ENCODE measurements at places on chromosomes 2 and 18.

DNA sequence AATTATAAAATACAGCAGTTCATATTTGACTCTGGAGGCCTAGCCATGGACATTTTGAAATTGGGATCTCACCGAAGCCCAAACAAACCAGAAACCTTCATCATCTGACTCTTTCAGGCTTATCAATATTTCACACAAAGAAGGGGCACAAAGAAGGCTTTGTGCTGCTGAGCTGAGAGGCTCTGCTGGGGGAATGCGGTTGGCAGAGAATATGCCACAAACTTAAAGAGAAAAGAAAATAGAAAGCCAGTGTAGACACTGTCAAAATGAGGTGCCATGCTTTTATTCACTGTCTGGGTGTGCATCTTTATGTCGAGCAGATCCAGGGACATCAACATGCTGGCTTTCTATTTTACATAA, 162.6 kb downstream of the QPCT start:
- no peak for DNase-seq

DNA sequence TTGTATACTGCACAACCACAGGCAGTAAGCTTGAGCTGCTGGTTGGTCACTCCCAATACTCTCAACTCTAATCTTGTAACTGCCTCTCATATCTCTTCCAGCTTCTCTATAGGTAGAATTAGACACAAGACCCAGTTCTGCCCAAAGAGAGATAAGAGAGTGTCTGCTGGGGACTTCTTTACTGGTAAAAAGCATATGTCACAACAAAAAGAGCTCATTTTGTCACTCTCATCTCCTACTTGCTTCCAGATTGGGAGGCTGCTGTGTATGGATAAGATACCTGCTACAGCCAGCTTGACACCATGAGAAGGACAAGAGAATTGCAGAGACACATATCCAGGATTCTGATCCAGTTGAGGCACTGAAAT, 165.2 kb downstream of the PTH2R start:
- DNase-seq, result no peak

DNA sequence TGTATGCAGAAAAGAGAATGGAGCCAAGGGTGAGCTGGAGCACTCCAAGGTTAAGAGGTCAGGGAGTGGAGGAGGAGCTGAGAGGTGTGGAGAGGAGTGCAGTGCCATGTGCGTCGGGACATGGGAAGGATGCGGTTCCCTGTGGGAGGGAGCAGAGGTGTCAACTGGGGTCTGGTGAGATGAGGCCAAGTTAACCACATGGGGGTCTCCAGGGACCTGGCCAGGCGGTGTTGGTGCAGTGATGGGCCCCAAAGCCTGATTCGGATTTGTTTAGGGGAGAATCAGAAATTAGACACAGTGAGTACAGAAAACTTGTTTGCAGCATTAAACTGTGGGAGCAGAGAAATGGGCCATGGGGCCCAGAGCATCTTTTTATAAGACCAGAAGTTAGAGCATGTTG, 210.5 kb downstream of the LDLRAD4 start:
- no peak for DNase-seq

DNA sequence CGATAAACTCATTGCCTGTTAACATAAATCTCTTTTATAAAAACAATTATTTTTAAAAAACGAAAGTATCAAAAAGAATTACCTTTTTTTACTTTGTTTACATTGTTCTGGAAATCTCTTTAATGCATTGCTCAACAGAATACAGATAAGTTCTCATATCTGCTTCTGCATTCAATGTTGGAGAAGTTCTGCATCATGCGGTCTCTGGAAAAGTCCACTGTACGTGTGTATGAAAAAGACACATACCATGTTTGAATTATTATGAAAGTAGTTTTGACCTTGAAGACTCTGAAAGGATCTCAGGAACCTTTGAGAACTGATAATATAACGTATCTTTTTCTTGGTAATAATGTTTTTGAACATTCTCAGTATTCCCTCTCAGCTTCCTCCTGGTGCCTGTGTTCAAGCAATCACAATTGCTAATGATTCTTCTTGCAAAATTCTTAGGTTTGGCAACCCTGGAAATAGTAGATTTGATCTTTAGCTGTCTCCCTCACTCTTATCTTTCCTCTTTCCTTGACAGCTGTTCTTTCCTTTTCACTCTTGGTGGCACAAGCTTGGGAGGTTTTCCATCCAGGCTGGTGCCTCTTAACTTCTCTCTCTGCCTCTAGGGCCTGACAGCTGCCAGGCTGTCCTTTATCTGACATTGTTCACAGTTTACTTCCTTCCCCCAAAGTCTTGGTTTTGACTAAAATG, 12.4 kb upstream of the IL1R1 start:
- no peak for DNase-seq

- DNase-seq, result no peak
Observed at GRCh38 chr2:223560749-223561435, 41.3 kb downstream of the SCG2 start.

DNA sequence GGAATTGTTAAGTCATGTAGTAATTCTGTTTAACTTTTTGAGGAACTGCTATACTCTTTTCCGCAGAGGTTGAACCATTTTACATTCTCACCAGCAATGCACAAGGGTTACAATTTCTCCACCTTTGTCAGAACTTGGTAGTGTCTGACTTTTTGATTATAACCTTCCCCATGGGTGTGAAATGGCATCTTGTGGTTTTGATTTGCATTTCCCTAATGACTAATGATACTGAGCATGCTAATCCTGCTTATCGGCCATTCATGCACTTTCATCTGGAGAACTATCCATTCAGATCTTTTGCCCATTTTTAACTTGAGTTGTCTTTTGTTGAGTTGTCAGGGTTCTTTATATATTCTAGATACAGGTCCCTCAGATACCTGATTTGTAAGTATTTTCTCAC, 47.2 kb downstream of the CYB5A start:
- no peak for DNase-seq

DNA sequence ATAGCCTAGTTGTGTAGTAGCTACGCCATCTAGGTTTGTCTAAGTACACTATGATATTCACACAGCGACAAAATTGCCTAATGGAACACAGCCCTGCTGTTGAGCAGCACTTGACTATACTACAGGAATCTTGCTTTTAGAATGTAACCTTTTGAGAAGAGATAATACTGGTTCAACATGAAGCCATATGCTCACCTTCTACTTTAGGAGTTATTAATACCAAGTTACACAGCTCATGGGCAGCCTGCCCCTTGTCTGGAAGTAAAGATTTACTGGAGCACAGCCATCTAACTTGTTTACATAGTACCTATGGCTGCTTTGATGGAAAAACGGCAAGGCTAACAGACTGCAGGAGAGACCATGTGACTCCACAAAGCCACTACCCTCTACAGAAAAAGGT, 174.8 kb downstream of the DYM start:
- DNase-seq, result no peak

DNA sequence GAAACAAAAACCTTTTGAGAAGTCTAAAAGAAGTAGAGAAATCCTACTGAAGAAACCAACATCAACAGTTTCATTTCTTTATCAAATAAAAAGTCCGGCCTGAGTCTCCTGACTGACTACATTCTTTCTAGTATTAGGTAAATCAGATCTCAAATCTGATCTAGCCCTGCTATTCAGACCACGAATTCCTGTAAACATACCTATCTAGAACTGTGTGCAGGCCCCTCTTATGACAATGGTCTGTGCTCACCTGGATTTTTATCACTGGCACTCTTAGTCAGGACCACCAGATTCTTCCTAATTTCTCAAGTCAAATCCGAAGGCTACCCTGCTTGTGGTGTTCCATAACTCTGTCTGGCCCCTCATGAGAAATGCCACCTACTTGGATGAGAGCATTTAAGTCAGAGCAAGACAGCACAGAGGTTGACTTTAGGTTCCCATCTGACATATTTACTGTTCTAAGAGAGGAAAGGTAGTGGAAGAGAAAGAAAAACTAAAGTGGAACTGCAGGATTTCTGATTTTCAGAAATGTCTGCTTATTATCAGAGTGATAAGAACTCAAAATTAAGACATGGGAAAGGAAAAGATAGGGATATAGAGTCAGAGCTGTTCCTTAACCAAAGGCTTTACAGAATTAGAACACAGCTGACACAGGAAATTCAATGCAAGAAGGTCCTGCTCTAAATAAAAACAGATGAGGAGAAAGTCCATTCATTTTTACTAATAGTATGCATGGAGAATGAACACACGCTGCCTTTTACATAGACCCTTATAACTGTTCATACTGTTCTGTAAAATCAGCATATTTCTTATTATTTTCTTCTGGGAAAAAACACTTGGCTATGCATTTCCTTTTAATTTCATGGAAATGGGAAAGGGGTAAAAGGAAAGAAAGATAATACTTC, 56.5 kb downstream of the SLC8A1 start:
- no peak for DNase-seq

DNA sequence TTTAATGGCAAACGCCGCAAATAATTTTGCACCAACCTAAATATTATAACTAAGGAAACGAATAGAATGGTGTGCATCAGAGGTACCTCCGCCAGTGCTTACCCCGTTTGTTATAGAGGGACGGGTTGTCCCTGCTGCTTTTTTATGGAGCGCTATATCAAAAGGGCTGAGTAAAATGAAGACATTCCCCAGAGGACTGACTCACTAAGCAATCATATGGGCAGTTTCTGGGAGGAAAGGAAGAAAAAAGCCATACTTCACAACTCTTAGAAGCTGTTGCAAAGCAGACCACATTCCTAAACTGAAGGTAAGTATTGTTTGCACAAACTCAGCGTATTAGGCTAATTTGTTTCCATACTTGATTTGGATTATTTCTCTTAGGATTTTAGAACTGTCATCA, 12.9 kb downstream of the ID2 start:
- DNase-seq, result no peak

DNA sequence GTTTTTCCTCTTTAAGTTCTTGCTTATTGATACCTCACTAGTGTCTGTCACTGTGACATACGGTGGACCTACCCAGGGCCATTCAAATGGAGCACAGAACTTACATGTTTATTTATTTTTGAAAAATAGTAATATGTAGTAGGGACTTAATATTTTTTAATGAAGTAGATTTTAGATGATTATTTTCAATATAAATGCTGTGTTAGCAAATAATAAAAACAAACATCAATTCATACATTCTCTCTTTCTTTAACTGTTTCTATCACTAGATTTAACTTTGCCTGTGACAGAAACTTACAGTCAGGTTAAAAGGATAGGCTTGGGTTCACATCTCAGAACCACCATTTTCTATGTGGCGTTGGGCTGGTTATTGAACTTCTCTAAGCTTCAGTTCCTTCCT, 184.4 kb upstream of the RASGRP3 start:
- no peak for DNase-seq

- DNase-seq, result no peak
Observed at GRCh38 chr2:235860871-235861270, 307.3 kb downstream of the GBX2 start.

GRCh38 chr2:141015341-141016047, 1115.3 kb downstream of the LRP1B start:
- DNase-seq, result peak; percentile 2

DNA sequence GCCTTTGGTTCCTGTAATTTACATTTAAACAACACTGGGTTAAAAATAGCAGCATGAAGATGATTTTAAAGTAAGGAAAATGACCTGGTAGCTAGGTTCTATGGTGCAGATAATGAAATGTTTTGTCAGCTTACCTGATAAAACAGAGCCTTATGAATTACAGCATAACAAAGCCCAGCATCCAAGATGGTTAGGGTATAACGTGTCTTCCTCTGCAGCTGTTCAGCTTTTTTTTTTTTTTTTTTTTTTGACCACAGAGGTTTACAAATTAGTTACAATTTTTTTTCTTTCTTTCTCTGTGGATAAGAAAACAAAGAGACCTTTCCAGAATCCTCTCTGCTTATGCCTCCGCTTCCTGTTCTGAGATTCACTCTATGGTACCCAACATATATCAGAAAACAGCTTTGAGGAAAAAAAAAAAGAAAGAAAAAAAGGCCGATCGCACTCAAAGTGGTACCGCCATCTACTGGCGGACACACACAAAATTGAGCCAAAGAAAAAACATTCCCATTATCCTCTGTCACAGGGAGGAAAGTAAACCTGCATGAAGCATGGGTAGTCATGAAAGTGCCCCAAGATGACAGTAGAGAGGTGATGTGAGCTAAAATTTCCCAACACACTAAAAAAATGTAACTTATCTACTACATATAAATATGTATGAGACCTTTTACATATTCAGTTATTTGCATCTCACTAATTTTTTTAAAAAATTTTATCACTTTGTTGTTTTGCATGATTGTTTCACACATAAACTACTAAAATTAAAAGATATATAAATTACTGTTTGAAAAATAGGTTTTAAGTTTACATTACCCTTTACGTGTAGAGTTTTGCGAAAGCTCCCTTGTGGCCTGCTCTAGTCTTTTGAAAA, at the start of gene SCN3A:
Gene SCN3A, minus strand, starts transcription at position 362 of the 871 bp plus-strand sequence. CDS start 27,656 bp downstream, outside the sequence.
- DNase-seq, result peak; percentile 1

- no peak for DNase-seq
Observed at GRCh38 chr2:158178646-158179045, 77.0 kb downstream of the UPP2 start.

GRCh38 chr18:26667046-26667445, 118.7 kb upstream of the KCTD1 start:
- no peak for DNase-seq

DNA sequence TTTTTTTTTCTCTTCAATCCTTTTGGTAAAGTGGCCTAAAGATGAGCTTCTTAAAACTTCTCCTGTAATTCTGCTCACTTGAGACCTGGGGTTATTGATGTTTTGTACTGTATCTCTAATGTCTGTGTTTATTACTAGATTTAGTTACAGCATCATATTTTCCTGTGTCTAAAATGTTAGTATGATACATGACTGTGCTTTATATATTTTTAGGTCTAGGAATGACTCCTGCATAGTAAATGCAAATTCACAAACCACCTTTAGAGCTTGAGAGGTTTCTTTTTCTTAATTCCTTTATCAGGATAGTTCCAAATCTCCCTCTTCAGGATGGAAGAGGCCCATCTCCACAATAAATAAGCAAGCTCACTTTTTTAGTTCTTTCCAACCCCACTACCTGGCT, 197.6 kb downstream of the SETBP1 start:
- no peak for DNase-seq

DNA sequence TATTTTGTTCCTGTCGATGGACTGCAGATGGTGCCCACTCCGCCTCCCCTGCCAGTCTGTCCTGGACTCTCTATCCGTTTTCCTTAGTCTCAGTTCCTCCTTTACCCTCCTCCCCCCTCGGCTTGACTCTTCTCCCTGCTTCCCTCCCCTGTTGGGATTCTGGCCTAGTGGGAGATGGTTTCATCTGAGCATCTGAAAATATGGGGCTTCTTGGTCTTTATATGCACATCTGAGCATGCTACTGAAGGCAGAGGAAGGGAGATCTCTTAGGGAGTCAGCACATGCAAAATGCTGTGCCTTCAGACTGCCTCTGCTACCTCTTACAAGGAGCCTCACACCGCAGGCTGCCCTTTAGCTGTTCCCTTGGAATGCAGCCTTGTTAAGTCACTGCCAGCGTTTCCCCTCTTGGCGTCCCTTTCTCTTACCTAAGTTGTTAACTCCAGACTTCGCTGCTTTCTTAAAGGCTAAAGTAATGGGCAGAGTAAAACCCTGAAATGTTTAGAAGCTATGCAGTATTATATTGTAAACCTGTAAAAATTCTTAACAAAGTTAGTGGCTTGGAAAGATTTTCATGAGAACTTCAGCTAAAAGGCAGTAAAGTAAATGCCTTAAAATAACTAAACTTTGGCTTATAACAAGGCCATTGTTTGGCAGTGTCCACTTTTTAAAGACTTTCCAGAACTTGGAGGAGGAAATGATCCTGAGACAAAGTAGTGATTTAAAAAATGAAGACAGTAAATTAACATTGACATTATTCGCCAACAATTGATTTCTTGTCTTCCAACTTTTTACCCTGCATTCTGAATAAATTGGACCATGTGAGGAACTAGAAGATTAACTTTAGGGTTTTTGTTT, 49.8 kb downstream of the LDLRAD4 start:
- DNase-seq, result no peak
